Suppressor macrophage (primary cell): ENCODE measurements at places on chromosomes 1 and 21.

DNA sequence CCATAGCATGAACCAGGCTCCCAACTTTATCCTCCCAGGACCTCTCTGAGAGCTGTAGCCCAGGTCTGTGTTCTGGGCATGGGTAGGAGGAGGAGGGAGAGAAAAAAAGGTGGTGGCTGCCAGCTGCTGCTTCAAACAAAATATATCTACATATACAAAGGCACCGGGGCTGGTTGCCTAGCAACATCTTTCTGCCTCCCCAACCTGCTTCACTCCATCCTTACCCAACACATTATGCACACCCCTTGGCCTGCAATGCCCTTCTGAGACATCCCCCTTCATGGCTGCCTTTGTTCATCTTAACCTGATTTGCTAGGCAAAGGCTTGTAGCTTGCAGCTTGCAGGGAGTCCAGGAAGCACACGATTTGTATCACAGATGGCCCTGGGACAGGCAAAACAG lies 27.2 kb upstream of the ATP1A1 start:
- no peak for DNase-seq

GRCh38 chr1:30363031-30363430 lies 360.4 kb downstream of the MATN1 start:
- no peak for DNase-seq

- peak; percentile 76 for DNase-seq
Observed at GRCh38 chr21:44299458-44300261, at the start of gene PFKL. TSS of gene PFKL (plus strand) at chr21:44300053. CDS start at chr21:44300106, 53 bp downstream.

- peak; percentile 96 for DNase-seq
Observed at GRCh38 chr1:32989160-32990050, 24.8 kb upstream of the RNF19B start.

DNA sequence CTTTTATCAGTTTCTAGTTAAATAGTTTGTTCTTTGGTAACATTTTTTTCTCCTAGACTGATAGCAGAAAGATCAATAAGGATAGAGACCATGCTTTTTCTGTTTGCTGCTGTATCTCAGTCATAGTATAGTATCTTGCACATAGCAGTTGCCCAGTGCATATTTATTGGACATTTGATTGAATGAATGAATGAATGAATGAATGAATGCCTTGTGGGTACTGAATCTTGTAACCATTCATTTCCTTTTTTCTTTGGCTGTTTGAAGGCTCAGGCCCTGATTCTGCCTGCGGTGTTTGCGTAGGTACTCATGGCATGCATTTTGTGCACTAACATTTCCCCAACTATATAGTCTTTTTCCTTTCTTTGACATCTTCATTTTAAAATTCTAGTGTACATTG lies 83.9 kb downstream of the ST3GAL3 start:
- no peak for DNase-seq

DNA sequence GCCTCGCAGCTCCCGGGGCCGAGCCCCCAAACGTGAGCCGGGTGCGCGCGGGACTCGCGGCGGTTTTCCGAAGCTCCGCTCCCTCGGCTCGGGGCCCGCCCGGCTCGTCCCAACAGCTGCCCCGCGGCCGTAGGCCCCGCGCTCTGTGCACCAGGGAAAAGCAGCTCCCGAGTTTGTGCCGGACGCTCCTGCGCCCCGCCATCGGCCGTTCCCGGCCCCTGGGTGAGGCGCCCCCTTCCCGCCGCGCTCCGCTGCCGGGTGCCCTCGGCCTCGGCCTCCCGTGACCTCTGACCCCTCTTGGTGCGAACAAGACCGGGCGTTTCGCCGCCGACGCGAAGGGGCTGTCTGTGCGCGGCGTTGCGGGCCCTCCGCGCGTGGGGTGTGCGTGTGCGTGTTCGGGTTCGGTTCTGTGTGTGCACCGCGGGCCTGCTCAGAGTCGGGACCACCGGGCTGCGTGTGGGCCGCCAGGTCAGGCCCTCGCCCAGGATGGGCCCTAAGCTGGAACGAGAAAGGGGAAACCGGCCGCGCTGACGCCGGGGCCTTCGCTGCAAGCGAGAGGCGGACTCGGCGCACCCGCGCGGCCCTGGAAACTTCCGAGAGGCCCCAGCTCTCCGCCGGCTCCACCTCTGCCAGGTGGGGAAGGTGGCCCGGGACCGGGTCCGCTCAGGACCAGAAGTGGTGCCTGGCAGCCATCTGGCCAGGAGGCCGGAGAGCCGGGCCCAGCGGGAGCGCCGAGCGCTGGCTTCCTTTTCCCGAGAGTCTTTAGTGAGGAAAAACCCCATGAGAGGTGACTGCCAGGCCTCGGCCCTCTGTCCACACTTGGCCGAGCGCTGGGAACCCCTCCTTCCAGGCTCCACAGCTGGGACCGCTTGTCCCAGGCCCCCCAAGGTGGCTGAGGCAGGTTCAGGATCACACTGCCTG lies 1.9 kb downstream of the PRDM16 start:
- no peak for DNase-seq

GRCh38 chr21:39094847-39095579 lies 88.2 kb downstream of the PSMG1 start:
- peak; percentile 75 for DNase-seq

GRCh38 chr1:179002552-179003345 lies 22.9 kb upstream of the FAM20B start:
- DNase-seq = peak; percentile 68

GRCh38 chr21:44767834-44768831 lies 33.5 kb downstream of the UBE2G2 start:
- no peak for DNase-seq

GRCh38 chr1:199172171-199173124 lies 533.6 kb downstream of the PTPRC start:
- no peak for DNase-seq

DNA sequence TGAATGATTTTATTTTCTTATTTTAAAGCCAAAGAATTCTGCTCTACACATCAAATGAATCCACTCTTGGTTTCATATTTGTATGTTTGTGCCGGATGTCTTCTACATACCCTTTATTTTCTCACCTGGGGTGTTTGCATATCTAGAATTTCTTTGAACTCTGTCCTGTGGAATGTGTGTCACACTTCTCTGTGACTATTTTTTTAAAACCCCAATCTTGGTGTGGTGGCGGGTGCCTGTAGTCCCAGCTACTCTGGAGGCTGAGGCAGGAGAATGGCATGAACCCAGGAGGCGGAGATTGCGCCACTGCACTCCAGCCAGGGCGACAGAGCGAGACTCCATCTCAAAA lies 35.4 kb downstream of the CENPF start:
- DNase-seq = no peak

DNA sequence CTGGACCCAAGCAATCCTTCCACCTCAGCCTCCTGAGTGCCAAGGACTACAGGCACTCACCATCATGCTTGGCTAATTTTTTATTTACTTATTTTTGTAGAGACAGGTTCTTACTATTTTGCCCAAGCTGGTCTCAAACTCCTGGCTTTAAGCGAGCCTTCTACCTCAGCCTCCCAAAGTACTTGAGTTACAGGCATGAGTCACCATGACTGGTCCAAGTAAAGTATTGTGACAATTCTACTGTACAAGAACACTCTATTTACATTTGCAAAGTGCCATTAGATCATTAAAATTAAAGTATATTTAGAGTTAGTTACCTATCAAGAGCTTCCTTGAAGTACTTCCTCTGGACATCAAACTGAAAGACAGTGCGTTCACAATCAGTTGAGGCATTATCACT lies 44.8 kb downstream of the NRDC start:
- DNase-seq = no peak

GRCh38 chr1:226723657-226724532 lies 15.2 kb downstream of the ITPKB start:
- no peak for DNase-seq

- DNase-seq = peak; percentile 28
Observed at GRCh38 chr1:64006276-64007051, 197.0 kb upstream of the UBE2U start.

DNA sequence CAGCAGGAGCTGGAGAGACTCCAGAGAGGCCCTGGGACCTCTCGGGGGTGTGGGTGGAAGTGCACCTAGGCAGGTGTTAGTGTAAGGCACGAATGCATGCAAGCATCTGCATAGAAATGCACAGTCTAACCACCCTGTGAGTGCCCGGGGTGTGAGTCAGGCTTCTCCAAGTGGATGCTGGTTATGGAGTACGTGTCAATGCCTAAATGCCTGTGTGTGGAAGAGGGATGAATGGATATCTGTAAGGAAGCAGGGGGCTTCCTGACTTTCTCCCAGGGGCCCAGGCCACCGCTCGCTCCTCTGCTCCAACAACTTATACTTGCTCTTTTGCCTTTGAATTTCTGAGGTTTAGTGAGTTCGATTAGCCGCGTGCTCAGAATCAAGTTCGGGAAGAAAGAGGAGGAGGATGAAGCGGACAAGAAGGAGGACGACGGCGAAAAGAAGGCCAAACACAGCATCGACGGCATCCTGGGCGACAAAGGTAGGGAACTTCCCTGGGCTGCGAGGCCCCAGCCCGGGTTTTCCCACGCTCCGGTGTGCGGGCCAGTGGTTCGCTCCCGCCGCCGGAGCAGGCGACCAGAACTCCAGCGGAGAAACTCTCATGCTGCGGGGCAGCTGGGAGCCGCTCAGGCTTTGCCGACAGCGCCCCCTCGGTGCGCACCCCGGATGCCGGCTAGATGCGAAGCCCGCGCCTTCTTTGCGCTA lies 5.4 kb downstream of the PAX7 start:
- DNase-seq = no peak

DNA sequence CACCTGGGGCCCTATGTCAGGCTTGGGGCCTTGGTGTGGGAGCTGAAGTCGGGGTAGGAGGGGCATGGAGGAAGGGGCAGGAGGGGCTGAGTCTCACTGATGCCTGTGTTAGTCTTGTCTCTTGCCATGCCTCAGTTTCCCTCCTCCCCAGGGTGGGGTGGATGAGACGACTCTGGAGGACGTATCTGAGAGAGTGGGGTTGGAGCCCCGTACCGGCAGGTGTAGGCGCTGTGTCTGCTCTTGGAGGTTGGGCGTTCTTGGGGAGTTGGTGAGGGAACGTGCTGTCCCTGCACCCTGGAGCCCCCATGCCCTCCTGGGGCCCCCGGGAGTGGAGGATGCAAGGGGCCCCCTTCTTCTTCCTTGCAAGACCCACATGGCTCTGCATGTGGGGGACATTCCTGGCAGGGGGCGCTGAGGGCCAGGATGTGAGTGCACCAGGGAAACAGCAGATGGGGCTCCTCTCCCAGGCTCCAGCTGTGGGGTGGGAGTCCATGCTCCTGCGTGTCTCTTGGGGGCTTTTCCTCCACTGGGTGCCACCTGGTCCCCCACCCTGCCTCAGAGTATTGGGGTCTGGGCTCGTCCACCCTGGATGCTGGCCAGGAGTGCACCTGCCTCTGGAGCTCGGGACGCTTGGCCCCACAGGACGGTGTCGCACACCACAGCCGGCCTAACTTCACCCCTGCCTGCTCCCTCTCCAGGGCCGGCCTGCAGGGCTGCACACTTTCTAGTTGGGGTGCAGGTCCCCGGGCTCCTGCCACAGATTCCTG lies 1.4 kb upstream of the TNFRSF14 start:
- peak; percentile 51 for DNase-seq

- no peak for DNase-seq
Observed at GRCh38 chr1:116767782-116768382, 13.7 kb downstream of the CD2 start.

- no peak for DNase-seq
Observed at GRCh38 chr1:46544561-46545240, 6.7 kb downstream of the KNCN start.

GRCh38 chr1:14182856-14183255 lies 415.6 kb upstream of the KAZN start:
- no peak for DNase-seq

DNA sequence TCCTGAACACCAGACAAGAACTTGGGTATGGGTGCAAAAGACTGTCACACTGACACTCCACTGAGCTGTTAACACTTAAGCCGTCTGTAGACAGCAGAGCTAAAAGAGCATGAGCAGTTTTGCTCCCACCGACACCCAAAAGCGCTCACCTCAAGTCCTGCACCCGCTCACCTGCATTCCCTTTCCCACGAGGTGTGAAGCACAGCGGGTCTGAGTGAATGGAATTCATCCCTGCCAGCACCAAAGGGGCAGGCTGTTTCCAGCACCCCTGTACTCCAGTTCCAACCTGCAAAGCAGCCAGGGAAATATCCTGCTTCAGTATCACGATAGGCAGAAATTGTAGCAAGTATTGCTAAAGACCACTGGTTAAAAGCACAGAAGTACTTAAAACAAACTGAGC lies 28.8 kb downstream of the KRTAP21-3 start:
- DNase-seq = no peak

DNA sequence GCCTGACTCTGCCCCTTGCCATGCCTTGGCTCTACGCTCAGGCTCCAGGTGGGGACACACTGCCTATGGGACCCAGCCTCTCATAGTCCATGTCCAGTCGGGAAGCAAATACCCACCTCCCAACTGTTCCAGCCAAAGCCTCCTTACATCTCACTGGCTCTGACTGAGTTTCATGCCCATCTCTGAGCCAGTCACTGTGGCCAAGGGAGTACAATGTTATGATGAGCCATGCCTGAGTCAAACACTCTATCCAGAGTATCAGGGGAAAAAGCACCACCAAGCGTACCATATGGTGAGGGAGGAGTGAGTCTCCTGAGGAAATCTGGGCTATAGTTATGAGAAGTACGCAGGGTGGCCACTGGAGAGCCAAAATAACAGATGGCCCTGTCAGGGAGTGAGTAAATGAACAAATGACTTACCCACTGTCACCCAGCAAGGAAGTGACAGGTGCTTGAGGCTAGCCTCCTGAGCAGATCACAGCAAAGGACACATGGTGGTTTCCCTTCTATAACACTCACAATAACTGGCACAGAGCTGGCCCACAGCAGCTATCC lies 236.6 kb upstream of the GJB5 start:
- DNase-seq = no peak

DNA sequence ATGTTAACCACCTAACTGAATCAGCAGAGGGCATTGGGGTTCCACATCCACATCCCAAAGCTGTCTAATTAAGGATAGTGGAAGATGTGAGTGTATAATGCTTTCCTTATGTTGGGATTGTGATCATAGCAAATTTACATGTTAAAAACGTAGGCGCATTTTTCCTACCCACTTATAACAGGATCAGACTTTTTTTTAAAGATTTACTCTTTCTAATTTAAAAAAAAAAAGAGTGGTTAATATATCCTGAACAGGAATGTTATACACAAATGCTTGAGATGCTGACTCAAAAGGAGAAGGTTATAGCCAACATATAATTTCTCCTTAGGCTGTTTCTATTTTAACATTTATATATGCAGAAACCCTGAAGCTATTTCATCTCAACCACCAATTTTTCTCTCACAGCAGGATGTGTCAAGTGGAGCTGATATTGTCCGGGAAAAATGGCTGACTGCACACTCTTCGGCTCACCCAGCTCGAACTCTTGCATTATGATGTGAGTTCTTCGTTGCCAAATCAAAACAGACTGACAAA lies 40.3 kb downstream of the RGS5 start:
- no peak for DNase-seq

- DNase-seq = no peak
Observed at GRCh38 chr1:215181518-215181917, 99.0 kb downstream of the KCNK2 start.

GRCh38 chr1:37605061-37605650 lies 9.4 kb upstream of the GNL2 start:
- DNase-seq = no peak
